Activated CD8-positive, alpha-beta memory T cell treated with anti-CD3 and anti-CD28 coated beads for 24 hours (primary cell): ENCODE measurements at places on chromosomes 5 and 9.

GRCh38 chr5:166994226-166994625 lies 1297.2 kb upstream of the WWC1 start:
- DNase-seq = no peak

GRCh38 chr5:82164977-82165713 lies 113.0 kb downstream of the RPS23 start:
- no peak for DNase-seq

DNA sequence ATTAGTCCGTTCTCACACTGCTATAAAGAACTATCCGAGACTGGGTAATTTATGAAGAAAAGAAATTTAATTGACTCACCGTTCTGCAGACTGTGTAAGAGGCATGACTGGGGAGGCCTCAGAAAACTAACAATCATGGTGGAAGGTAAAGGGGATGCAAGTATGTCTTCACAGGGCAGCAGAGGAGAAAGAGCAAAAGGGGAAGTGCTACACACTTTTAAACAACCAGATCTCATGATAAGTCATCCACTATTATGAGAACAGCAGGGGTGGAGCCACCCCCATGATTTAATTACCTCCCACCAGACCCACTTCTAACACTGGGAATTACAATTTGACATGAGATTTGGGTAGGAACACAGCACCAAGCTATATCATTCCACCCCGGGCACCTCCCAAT lies 26.6 kb downstream of the FST start:
- DNase-seq = no peak

DNA sequence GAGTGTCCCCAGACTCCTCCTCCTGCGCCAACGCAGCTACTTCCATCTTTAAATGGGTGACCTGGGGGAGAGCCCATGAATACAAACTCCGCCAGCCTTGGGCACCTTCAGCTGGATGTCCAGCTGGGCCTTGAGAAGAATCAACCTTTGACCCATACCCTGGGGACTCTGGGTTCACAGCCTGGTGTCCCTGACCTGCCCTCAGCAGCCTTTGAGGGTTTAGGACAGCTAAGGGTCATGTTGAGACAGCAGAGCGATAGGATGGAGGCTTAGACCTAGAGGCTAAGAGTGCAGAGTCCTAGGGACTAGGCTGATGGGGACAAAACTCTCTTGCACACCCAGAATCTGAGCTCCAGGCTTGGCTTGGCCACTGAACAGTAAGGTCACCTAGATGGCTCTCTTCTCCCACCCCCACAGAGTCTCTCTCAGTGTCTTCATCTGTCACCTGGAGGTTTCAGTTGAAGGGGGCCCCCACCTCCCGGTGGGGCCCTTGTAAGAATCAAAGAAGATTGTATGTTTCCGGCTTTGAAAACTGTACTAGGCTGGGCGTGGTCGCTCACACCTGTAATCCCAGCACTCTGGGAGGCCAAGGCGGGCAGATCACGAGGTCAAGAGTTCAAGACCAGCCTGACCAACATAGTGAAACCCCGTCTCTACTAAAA lies 6.7 kb upstream of the AQP3 start:
- DNase-seq = no peak

DNA sequence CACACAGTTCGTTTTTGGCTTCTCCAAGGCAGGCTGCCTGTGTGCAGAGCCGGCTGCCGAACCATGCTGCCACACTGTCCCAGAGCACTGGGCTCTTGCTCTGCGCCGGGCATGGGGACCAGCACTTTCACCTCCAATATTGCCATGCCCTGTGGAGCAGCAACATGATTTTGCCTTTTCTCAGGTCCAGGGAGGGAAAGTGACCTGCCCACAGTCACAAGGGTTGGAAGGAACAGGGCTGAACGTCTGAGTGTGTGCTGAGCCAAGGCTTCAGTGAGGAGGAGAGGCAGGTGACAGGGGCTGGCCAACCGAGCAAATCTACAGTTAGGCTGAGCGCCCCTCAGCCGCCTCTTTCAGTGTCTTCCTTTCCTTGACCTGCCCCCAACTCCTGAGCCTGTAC lies 34.0 kb upstream of the SYNPO start:
- DNase-seq = no peak

DNA sequence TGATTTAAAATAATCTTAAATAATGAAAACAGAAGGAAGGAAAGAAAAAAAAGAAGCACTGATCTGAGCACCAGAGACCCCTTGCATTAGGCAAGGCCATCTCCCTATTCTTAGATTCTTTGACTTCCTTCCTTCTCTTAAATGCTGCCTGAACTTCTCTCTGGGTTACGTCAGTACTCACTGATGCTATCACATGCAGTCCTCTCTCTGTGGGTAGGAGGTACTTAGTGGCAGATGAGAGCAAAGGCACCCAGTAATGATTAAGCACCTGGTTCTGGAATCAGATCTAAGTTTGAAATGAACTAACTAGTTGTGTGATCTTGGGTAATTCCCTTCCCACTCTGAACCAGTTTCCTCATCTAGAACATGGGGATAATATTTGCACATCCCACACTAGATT lies 110.3 kb upstream of the TBC1D2 start:
- no peak for DNase-seq
